ENCODE measurements at places on chromosomes 5 and 9. TPM values are rescaled to one million over a fixed set of nuclear protein-coding genes. Genes with fewer than 3 reads are reported as not detected.

DNA sequence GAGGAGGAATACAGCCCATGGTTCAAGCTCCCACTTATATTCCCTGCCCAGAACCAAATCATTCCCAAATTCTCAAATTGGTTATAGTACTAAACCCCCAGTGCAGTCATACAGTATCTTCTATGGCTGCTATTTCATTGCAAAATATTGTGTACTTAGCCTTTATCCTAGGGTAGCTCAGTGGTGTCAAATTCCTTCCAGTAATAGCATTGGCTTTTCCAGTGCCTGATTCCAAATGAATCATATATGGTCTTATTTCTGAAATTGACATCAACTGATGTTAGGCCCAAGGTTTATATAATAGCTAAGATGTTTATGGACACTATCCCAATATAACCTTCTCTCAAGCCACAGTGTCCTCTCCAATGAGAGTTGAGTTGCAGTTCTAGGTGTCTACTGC lies 256.7 kb downstream of the NDUFS4 start:
- no peak for DNase-seq

DNA sequence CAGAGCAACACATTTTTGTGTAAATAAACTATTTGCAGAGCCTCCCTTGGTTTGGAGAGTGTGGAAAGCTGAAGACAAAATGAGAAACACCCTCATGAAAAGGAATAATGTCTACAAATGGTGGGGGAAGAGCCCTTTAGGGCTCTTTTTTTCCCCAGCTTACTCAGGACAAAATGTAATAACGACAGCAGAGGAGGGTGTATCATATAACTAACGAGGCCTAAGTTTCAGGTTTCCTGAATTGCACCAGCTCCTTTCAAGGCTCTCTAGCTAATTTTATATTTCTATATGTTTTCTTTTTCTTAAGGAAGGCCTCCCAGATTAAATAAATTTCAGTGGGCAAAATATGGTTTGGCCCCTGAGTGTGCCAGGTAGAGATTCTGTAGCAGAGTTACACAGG lies 116.3 kb downstream of the FEM1C start:
- DNase-seq, result no peak

- DNase-seq, result no peak
These were observed 39.0 kb upstream of the CD180 start for GRCh38 chr5:67235399-67236110.

DNA sequence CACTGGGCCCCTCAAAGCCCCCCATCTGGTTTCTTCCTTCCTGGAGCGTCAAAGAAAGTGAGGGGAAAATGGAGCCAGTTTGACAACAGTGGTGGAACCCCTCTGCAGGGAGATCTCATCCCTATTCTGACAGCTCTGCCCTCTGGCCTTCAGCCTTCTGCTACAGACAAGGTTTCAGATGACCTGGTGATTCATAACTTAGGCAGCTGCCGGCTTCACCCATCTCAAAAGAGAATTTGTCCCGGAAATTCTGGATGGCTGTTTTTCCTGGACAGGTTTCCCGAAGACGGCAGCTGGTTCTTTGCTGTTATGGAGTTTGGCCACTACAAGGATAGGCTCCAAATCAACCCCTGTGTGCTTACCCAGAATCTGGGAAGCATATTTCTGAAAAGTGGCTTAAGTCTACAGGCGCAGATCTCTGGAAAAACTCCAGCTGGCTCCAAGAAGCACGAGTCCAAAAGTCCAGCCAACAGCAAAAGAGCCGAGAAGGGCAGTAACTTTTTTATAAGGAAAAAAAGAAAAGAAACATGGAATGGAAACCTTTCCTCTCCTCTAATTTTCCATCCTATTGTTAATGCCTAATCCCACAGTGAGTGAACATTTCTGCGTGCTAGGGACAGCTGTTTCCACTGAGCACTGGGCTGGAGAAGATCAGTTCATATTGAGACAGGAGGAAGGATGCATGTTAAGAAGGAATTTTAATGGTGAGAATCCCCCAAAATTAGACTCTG lies 54.5 kb downstream of the ZNF366 start:
- DNase-seq, result no peak

The PALM2AKAP2 gene
- total RNA-seq, result not detected

GRCh38 chr9:131635285-131635684 lies 90.0 kb downstream of the PRRT1B start:
- DNase-seq, result peak; percentile 88

- DNase-seq, result no peak
These were observed 289.7 kb upstream of the DAP start for GRCh38 chr5:11050596-11051304.

The TMEM252 gene
- not detected for total RNA-seq

DNA sequence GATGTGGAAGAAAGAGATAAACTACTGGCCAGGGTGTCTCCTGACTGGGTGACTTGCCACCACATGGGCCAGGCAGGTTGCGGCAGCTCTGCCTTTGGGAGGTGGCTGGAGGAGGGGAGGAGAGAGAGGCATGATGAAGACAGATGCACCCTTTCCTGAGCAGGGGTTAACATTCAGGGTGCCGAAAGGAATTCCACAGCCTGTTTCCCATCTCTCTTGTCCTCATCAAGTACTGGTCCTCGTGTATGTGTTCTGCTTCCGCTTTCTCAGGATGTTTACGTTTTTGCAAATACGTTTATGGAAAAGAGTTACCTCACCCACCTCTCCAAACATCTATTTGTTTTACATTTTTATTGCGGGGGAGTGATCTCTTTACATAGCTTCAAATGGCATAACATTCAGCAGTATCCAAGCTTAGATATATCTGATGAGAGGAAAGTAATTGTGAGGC lies 73.4 kb downstream of the C9orf85 start:
- DNase-seq, result no peak

The TPPP gene
- 0.07 TPM for total RNA-seq

The CDKN2A gene
- not detected for total RNA-seq

- DNase-seq, result no peak
These were observed 59.5 kb upstream of the FBXL7 start for GRCh38 chr5:15440434-15440833.

GRCh38 chr9:112224401-112225289 lies 49.5 kb upstream of the SUSD1 start:
- peak; percentile 65 for DNase-seq

DNA sequence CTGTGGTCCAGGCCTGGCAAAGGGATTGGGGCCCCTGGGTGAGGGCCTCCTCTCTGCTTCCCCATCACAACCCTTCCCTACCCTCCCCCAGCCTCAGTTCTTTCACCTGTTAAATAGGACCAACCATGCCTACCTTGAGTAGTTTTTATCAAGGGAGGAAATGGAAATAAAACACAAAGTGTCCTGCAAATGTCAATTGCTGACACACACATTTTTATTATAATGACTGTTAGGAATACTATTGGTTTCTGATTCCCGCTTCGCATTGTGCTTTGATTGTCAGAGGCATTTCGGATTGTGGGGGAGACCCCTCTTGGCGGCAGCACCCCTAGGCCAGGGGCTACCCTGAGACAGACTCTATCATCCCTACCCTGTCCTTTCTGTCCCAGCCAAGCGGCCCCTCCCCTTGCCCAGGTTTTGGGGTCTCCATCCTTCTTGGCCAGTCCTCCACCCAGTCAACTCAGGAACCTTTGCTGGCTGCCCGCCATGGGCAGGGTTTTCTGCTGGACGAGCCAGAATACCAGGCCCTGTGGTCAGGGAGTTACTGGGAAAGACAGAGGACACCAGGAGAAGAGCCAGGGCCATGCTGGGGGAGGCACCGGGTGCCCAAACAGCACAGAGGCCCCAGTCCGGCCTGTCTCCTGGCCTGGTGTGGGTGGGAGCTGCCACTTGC lies 18.4 kb upstream of the TTLL11 start:
- no peak for DNase-seq

The MYORG gene
- 0.82 TPM for total RNA-seq

- no peak for DNase-seq
These were observed 269.6 kb upstream of the RIOK2 start for GRCh38 chr5:97452646-97453045.

DNA sequence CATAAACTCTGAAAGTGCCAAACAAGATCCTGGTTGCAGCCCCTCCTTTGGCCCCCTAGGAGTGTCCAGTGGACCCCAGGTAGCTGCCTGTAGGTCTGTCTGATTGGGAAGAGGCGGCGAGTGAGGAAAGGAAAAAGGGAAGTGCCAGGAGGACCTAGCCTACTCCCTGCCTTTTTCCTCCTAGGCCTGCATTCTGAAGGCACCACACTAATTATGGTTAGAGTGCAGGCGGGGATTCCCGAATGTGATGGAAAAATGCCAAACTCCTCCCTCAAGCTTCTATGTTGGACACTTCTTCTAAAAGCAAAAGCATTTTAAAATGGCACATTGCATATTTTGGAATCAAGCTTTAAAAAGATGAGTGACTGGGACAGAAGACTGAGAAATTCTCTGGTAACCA lies 83.2 kb upstream of the SMIM15 start:
- DNase-seq, result no peak

GRCh38 chr5:139738193-139739149 lies 57.1 kb upstream of the PSD2 start:
- no peak for DNase-seq

GRCh38 chr9:20997503-20998076 lies 33.9 kb downstream of the HACD4 start:
- DNase-seq, result no peak

The FOXD4 gene
- total RNA-seq, result 1.0 TPM

DNA sequence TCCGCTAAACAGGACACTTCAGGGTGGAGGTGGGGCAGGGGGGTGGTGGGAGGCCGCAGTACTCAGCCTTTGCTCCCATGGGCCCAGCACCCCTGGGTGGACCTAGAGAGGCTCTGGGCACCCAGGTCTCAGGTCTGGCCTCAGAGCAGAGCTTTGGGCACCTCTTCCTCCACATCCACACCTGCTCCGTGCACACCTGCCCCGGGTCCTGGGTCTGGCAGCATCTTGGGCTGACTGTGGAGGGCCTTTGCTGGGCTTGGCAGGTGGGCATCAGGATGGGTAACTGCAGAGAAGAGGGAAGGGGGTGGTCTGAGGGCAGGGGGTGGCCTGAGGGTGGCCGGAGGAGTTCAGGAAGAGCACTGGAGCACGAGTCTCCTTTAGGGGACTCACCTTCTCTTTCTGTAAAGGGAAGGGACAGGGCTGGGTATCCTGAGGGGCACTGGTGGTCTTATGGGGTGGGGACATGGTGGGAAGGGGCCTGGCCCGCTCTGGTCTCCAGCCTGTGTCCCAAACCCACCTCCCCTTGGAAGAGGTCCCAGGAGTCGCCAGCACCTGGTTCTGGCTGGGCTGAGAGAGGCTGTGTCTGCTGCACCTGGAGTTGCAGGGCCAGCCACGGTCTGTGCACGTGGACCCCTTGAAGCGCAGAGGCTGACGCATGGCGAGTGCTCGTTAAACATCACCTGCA lies 106.7 kb upstream of the IER5L start:
- no peak for DNase-seq

GRCh38 chr5:180353980-180354452 lies 880 bp upstream of the GFPT2 start:
- no peak for DNase-seq

GRCh38 chr5:19853616-19854240 lies 134.3 kb downstream of the CDH18 start:
- no peak for DNase-seq

GRCh38 chr5:158920736-158921135 lies 179.0 kb downstream of the EBF1 start:
- no peak for DNase-seq

GRCh38 chr5:131394128-131394527 lies 130.3 kb downstream of the CDC42SE2 start:
- no peak for DNase-seq

The ECM2 gene
- total RNA-seq, result not detected

The OR1J4 gene
- not detected for total RNA-seq

- peak; percentile 91 for DNase-seq
These were observed 36.1 kb downstream of the DAP start for GRCh38 chr5:10724781-10725507.

DNA sequence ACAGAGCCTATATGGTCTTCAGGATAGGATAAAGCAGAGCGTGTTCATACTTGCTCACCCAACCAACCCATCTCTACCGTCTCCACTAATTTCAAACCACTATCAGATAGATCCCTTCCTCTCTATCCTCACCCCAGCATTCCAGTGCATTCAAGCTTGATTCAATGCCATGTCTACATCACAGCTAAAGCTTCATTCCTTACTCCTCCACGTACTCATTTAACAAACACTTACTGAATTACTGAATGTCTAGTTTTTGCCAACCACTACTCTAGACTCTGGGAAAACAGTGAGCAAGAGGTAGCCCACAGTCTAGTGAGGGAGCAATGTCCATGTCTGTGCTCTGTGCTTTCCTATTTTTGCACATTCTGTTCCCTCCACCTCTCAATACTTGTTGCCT lies 163.5 kb upstream of the MSX2 start:
- DNase-seq, result no peak

DNA sequence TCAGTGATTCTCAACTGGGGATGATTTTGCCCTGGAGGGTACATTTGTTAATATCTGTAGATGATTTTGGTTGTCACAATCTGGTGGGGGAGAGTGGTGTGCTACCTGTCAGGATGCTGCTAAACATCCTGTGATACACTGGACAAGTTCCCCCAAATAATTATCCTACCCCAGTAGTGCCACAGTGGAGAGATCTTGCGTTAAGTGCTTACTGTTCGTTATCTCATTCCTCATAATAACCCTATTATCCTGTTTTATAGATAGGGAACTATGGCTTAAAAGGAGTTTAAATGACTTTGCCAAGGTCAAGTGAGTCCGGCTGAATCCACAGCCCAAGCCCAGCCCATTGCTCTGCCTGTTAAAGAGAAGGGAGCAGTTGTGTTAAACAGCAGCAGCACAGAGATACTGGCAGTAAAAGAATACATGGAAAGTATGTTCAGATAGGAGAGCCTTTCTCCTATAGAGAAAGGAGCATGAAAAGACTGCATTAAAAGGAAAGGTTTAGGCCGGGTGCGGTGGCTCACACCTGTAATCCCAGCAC lies 15.4 kb downstream of the CNOT8 start:
- no peak for DNase-seq

DNA sequence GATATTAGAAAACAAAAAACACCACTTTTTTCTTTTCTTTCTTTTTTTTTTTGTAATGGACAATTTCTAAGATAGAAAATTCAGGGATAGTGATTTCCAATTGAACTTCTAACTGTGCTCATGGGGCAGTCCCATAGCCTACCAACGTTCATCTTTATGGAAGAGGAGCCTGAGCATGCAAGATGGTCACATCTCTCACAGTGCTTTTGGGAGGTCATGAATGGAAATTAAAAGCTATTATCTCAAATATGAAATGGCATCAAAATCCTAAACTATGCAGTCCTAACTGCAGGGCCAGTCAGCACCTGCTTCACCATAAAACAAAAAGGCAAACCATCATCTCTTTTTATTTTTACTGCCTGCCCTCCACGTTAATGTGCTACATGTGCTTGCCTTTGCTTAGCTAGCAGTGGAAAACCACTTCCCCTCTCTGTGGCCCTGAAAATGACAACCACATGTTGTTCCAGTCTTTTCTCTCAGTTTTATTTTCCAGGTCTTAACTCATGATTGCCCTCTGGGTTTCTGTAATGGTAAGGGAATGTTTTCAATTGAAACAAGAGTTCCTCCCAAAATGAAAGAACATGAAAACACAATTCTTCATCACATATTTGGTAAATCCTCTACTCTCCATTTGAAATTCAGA lies 16.7 kb downstream of the IFNB1 start:
- no peak for DNase-seq

GRCh38 chr5:96189987-96190386 lies 228.3 kb upstream of the ELL2 start:
- DNase-seq, result no peak

GRCh38 chr5:41414598-41414997 lies 95.8 kb downstream of the PLCXD3 start:
- DNase-seq, result no peak
